GM12878 (cell line): ENCODE measurements at places on chromosomes 12 and 14. TPM values are rescaled to one million over a fixed set of nuclear protein-coding genes. Genes with fewer than 3 reads are reported as not detected.
A peak's percentile ranks its signal among the peaks of the same experiment; 100 is the strongest.

DNA sequence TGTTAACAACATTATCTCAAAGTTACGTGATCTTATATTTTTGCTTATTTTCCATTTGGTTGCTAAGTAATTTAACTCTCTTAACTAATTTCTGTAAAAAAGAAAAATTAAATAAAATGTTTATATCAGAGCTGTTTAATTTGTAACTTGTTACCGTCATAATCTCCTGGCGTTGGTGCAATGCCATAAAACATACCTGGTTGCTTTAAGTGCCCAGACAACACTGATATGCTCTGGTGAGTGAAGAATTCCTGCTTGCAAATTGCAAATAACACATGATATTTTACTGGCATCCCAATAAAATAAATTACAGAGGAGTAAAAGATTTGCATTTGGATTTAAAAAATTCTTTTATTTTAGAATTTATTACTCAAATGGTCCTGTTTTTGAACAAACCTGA, 640.1 kb upstream of the MIS18BP1 start:
- no peak for DNase-seq

DNA sequence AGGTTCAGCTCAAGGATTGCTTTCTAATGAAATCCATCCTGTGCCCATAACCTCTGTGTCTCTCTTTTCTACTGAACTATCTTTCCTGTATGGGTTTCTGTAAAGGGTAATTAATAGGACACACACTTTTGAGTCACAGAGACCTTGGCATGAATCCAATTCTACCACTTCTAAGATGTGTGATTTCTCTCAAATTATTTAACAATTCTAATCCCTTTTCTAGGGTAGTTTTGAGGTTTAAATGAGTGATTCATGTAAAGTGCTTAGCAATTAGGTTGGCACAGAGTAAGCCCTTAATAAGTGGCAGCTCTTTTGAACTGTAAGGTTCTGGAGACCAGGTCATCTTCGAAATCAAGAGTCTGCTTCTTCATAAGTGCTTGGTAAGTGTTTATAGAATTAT, 202.7 kb downstream of the RASSF9 start:
- DNase-seq: no peak

- DNase-seq: no peak
Measured at GRCh38 chr14:94334872-94335271, 11.7 kb upstream of the SERPINA6 start.

DNA sequence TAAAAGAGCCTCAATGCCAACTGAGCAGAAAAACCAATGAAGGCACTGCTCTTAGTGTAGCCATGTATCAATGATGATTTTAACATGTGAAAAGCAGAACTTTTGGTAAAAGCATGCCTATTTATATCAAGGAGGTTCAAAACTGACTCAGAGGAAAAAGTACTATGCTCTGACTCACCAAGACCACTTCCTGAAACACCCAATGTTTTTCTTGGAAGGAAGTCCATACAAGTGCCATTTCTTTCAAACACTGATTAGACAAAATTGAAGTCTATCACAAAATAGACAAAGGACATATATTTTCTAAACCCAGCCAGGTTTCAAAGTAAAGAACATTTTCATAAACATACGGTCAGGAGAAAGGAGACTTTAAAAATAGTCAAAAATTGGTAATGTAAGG, 88.6 kb downstream of the EPS8 start:
- DNase-seq: peak; percentile 46

DNA sequence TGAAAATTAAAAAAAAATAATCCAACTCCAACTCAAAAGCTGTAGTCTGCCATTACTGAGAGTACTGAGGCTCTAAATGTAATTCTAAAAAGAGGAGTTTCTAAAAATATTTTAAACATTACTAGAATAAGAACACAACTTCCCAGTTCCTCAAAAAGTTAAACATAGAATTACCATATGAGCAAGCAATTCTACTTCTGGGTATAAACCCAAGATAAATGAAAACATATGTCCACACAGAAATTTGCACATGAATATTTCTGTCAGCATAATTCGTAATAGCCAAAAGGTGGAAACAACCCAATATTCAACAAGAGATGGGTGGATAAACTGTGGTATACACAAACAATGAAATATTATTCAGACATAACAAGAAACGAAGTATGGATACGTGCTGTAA, 15.0 kb upstream of the NR2C1 start:
- no peak for DNase-seq

GRCh38 chr14:39763402-39763890, 331.2 kb upstream of the FBXO33 start:
- DNase-seq: peak; percentile 7

DNA sequence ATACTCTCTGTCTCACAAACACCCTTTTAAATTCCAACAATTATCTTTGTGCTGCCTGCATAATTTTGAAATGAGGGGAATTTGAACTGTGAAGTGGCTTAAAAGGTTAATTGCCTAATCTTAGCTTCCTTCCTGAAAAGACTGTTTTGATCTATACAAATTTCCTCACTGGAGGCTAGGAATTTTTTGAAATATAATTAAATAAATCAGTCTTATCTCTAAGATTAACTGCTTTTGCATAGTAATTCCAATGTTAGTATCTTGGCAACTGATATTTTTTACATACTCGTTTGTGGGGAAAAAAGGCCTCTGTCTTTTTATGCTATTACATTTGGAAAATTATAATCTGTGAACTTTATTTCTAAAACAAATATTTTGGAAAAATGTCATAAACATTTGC, 498.5 kb downstream of the TMTC2 start:
- DNase-seq: no peak

NRIP2 gene
- total RNA-seq: not detected in 2 replicates

- no peak for DNase-seq
Measured at GRCh38 chr14:32756775-32757174, 181.9 kb upstream of the NPAS3 start.

- DNase-seq: no peak
Measured at GRCh38 chr14:75578102-75578785, at the start of gene FLVCR2. FLVCR2 (plus strand) TSS chr14:75578620; CDS start chr14:75578973, 353 bp downstream.

SIX4 gene
- 0.26 TPM in 1 of 2 replicates, not detected in the other for total RNA-seq

DNA sequence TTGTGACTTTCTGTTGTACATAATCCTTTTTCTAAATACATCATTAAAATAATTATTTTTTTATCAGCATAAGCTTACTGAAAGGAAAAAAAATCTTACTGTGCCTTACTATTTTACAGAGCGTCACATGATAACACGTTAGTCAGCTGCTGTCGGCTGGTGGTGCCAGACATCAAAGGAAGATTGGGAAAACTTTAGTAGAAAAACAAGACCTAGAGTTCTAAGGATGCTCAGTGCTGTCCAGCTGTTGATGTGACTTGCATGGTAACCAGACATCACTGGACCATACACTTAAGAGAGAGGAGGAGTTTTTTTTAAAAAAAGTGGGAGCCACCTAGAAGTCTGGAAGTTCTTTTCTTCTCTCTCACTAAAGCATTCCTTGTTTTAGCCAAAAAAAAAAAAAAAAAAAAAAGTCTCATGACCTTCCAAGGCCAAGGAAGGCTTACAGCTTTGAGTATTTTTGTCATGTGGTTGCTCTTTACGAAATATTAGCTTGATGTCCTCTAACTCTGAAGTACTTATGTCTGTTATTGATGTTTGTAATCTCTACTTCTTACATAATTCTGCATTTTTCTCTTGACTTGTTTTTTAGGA, 4.5 kb downstream of the RASSF8 start:
- DNase-seq: no peak

- DNase-seq: no peak
Measured at GRCh38 chr14:74348241-74348734, at the start of gene VRTN. VRTN (plus strand) TSS chr14:74348471; CDS start chr14:74356784, 8,313 bp downstream.

DNA sequence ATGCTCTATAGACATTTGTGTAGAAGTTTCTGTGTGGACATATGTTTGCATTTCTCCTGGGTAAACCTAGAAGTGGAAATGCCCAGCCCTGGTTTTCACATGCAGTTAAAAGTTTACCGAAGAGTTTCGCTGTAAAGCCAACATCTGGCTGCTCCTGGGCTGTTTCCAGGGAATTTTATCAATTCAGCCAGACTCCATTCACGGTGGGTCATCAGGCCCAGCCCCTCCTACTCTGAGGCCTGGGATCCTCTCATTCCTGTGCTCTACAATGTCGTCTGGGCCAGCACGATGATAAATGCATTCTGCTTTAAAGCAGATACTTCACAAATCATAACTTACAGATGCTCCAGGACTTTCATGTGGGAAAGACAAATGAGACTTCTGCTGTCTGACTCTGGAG, 7.1 kb downstream of the NUAK1 start:
- DNase-seq: no peak

DNA sequence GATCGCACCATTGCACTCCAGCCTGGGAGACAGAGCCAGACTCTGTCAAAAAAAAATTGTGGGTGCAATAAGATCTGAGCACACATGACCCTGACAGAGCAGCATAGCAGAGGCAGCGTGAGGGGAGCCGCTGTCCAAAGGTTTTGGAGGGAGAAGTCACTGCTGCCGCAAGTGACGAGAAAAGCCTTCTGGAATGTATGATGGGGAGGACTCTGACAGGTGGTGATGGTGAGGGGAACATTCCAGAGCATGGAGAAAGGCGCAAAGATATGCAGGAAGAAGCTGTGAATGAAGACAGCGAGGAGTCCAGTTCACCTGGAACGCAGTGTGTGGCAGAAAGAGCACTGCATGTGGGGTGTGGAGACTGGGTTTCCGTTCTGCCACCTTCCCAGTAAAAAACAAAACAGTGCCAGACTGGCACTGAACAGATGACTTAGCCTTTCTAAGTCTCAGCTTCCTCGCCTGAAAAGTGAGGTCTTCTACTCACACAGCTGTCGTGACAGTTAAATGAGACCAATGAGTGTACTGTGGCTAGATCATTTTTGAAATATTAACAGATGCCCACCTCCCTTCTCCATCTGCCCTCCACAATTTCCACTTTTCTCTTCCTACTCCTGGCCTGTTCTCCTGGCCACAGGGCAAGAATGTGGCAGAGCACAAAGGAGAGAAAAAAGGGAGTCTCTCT, 53.4 kb upstream of the PTHLH start:
- DNase-seq: no peak

USP44 gene
- total RNA-seq: 0.05 and 0.26 TPM in 2 replicates

- no peak for DNase-seq
Measured at GRCh38 chr14:80927083-80927989, 14.2 kb downstream of the CEP128 start.

BLTP3B gene
- 15.6 and 18.5 TPM in 2 replicates for total RNA-seq

TSHR gene
- total RNA-seq: not detected in 2 replicates

PWP1 gene
- total RNA-seq: 45.7 and 49.4 TPM in 2 replicates

- DNase-seq: no peak
Measured at GRCh38 chr14:29926701-29927375, 809 bp downstream of the PRKD1 start.

RD3L gene
- not detected in 2 replicates for total RNA-seq

- peak; percentile 51 for DNase-seq
Measured at GRCh38 chr12:94227066-94227465, 78.7 kb downstream of the PLXNC1 start.

DNA sequence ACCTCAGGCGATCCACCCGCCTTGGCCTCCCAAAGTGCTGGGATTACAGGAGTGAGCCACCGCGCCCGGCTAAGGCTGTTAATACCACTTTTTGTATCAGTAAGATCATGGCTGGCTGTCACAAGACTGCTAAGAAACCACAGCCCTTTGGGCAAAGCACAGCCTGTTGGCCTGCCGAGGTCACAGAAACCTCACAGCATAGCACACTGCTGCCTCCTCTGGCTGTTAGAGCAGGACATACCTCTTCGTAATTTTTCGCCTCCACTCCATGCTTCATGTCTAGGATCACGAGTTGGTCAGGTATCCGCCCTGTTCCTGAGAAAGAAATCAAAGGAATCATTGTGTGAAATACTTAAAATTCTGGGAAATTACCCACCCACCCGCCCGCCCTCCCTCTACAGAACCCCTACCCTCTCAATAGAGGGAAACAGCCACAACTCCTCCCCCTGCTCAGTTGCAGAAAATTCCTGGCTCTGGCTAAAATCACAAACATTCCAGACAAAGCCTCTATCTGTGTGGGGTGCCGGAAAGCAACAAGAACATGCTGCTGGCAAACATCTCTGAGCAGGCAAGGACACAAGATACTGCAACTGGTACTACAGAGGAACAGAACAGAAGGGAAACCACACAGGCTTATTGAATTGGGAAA, 20.7 kb upstream of the NEK9 start:
- no peak for DNase-seq

GRCh38 chr14:52220924-52221811, 46.3 kb upstream of the PTGDR start:
- no peak for DNase-seq

GRCh38 chr12:69897744-69898143, 72.7 kb downstream of the MYRFL start:
- no peak for DNase-seq

GRCh38 chr12:26830363-26830762, 2.6 kb downstream of the ITPR2 start:
- no peak for DNase-seq

DNA sequence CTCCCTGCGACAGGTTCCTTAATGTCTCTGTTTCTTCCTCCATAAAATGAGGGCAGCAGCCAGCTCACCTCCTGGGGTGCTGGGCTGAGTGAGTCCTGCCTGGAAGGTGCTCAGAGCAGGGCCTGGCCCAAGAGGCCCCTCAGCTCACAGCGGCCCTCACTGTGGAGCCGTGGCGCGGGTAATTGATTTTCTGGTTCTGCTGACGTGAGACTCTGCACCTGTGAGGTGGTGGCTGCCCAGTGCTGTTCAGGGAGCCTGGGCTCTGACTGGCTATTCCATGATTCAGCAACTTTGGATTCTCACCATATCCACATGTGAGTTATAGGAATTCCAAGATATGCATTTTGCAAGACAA, 266.6 kb downstream of the ADGRD1 start:
- DNase-seq: no peak

NOXRED1 gene
- 0.21 and 0.45 TPM in 2 replicates for total RNA-seq

GRCh38 chr14:34479694-34480093, 17.7 kb upstream of the SPTSSA start:
- DNase-seq: no peak

- DNase-seq: no peak
Measured at GRCh38 chr14:52351233-52352060, 37.3 kb downstream of the PTGER2 start.

AVPR1A gene
- 0.10 TPM in 1 of 2 replicates, not detected in the other for total RNA-seq

DNA sequence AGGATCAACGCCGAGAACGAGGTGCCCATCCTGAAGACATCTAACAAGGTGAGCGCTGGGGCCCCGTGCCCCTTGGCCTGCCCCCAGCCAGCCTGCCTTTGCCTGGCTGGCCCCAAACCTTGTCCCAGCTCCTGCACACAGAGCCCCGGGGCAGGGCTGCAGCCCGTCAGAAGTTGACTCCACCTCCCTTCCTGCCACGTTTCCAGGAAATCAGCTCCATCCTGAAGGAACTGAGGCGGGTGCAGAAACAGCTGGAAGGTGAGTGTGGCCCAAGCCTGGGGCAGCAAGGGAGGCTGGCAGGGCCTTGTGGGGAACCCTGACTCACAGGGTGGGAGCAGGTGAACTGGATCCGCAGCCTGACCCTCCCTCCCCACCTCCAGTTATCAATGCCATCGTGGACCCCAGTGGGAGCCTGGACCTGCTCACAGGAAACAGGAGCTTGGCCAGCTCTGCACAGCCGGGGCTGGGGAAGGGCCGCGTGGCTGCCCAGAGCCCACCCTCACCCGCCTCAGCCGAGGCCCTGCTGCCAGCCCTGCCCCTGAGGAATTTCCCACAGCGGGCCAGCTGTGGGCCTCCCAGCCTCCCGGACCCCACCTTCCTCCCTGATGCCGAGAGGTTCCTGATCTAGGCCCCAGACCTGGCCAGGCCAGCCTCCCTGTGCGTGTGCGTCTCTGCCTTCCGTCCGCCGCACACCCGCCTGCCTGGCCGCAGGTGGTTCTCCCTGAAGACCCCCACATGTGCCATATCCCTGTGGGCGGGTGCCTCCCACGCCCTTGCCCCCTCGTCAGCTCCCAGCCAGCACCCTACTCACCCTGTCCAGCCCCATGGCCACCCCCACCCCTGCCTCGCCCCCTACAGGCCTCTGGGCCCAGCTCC, 29.5 kb downstream of the CEP170B start:
- DNase-seq: no peak

- DNase-seq: peak; percentile 45
Measured at GRCh38 chr14:20652996-20653975, 11.8 kb upstream of the OR6S1 start.
